ENCODE measurements at places on chromosomes 6 and 20.
A peak's percentile ranks its signal among the peaks of the same experiment; 100 is the strongest.

DNA sequence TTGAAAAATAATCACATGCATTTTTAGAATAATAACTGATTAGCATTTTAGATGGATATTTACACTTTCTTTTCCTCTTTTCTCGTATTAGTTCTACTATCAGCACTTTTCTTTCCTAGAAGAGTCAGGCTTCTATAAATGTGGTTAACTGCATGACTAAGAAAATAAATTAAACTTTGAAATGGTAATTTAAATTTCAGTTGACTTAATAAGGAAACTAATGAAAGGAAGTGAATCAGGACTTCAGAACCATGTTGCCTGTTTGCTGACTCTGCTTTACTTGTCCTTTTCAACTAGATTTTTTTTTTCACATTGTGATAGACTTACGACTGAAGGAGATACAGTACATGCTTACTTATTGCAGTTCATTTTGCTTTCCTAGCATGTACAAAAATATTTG, 1258.2 kb upstream of the EYS start:
- DNase-seq = no peak

DNA sequence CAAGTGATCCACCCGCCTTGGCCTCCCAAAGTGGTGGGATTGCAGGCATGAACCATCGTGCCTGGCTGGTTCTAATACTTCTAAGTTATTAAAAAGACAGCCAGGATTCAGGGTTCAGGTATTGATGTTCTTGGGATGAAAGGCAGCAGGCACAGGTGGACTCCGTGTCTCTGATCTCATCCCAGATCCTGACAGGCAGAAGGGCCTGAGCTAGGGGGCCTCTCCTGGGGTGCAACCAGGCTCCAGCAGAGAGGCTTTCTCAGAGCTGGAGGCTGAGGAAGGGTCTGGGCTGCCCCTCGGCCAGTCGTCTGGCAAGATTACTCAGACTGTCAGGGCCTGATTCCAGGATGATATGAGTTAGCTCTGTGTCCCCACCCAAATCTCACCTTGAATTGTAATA, 106.3 kb downstream of the SCML4 start:
- no peak for DNase-seq

GRCh38 chr20:49583669-49584417, 15.9 kb upstream of the PTGIS start:
- no peak for DNase-seq

DNA sequence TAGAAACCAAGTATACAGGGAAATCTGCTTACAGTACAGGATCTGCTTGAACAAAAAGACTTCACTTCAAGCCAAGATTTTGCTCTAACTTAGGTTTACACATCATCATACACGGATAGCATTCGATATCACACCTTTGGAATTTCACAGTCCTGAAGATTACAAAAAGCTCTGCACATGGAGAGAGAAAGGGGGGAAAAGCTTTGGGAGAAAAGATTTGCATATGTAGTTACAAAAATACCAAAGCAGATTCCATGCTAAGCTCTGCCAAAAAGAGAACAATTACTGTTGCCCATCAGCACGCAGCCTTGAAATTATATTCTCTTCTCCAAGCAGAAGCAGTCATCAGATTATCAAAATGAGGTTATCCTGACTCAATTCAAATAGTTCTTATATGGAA, 62.0 kb downstream of the HIVEP2 start:
- DNase-seq = no peak

DNA sequence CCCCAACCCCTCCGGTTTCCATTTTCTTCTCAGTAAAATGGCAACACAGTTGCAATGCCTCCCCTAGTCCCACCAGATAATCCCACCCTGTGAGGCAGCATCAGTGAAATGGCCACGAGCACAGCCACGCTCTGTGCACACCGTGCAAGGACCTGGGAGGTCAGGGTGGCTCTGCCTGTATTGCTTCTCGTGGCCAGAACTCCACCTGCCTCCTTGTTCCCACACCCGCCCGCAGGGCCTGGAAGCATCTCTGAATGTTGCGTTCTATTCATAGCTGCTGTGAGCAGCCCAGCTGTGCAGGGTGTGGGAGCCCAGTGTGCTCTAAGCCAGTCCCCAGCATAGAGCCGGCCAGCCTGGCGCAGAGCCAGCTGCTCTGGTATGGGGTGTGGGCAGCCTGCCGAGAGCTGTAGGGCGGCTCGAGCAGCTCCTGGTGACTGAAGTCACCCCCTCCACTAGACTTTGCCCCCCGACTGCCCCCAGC, 161.1 kb downstream of the DLL1 start:
- DNase-seq = no peak

GRCh38 chr20:20808016-20808415, 95.6 kb upstream of the RALGAPA2 start:
- no peak for DNase-seq

DNA sequence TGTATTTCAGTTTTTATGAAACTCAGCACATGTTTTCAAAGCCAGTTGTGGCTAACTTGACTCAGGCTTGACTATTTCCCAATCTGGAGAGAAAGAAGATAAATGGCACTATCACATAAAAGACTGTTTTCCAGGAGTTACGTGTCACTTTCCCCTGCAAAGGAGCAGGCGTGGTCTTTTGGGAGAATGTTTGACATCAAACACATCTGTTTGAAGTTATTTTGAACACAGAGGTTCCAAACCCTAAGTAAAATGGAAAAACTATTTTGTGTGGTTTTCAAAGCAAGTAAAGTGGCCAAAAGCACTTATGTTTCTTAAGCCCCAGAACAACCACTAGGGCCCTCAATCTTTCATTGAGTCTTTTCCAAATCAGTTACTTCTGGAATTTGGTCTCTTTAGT, 89.7 kb downstream of the FOXF2 start:
- no peak for DNase-seq

DNA sequence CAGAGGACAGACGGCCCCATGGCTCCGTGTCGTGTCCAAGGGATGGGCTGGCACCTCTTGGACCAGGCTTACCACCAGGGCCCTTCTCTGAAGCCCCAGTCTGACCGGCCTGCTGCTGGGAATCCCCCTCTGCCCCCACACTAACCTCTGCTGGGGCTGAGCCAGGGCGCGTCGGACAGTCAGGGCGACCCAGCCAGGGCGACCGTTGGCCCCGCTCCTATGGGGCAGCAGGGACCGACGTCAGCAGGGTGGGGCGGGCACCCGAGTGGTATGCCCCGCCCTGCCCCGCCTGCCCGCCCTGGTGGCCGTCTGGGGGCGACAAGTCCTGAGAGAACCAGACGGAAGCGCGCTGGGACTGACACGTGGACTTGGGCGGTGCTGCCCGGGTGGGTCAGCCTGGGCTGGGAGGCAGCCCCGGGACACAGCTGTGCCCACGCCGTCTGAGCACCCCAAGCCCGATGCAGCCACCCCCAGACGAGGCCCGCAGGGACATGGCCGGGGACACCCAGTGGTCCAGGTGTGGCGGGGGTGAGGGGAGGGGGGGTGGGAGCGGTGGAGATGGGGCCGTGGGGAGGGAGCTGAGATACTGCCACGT, at the start of gene SLC17A9:
Gene SLC17A9, plus strand, starts transcription at position 337 of the 595 bp plus-strand sequence. Its CDS starts 122 bp downstream, at position 459.
- no peak for DNase-seq

DNA sequence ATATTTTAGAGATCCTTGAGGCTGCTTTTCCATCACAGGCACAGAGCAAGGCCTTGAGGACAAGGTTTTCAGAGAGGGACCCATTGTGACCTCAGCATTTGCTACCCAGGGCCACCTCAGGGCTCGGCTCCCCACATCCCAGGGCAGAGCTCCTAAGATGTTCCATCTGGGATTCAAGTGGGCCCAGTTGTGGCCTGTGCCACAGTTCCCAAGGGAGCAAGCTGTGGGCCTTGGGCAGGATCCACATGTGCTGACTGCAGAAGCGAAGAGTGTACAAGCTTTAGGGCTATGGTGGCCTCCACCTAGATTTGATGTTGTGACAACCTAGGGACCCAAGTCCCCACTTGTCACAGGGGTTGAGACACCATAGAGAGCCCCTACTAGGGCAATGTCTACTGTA, 608.1 kb downstream of the HACE1 start:
- no peak for DNase-seq

GRCh38 chr20:13581451-13581850, 57.3 kb downstream of the TASP1 start:
- no peak for DNase-seq

GRCh38 chr6:157376241-157376640, 4.7 kb upstream of the ZDHHC14 start:
- DNase-seq = no peak

DNA sequence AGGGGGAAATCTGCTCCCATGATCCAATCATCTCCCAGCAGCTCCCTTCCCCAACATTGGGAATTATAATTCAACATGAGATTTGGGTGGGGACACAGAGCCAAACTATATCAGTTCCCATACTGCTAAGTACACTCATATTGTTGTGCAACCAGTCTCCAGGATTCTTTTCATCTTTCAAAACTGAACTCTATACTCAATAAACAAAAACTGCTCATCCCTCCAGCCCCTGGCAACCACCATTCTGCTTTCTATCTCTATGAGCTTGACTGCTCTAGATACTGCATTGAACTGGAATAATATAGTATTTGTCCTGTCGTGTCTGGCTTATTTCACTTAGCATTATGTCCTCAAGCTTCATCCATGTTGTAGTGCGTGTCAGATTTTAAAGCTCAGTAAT, 42.9 kb downstream of the STX11 start:
- no peak for DNase-seq

GRCh38 chr6:47922391-47922790, 140.6 kb downstream of the OPN5 start:
- no peak for DNase-seq

DNA sequence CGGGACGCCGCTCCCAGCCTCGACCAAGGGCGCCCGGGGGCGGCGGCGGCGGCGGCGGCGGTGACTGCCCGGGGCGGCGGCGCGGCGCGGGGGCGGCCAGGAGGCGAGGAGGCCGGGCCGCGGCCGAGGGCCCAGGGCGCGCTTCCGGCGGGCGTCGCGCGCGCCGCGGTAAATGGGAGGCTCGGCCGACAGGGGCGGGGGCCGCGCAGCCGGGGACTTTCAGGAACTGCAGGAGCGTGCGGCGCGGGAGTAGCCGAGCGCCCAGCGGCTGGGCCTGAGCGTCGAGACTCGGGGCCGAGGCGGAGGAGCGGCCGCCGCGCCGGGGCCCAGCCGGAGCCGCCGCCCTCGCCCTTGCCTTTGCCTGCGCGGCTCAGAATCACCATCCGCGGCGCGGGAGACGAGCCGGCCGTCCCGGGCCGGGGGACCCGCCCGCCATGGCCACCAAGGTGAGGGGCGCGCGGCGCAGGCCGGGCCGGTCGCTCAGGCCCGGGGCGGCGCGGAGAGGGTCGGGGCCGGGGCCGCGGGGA, at the start of gene SNX9:
Gene SNX9, plus strand, starts transcription at position 246 of the 527 bp plus-strand sequence. Its CDS starts 189 bp downstream, at position 435.
- DNase-seq = peak; percentile 47

DNA sequence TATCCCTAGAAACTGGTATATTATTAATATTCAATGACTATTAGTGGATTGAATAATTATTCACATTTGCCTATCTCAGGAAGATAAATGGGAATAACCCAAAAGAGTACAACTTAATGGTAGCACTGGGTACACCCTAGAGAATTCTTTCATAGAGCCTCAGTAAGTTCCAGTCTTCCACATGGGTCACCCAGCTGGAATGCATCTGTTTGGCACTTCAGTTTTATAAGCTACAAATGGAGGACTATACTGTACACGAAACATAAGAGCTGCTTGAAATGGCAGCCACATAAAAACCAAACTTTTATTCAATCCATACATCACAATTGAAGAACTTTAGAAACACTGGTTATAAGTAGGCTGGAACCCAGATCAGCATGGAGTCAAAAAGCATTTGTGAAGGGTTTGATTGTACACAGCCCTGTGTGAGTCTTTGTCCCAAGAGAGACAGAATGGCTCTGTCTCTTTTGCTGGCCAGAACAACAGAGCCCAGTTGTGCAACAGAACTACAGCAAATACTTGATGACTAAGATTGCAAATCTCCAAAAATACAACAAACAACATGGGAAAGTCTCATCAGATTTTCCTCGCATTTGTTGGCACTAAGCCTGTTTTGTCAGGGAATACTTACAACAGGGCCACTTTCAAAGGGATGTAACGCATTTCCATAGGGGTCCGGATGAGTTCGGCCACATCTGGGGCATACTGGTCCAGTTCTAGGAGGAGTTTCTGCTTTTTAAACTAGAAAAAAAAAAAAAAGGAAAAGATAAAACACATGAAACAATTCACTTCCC, 39.5 kb downstream of the PIGU start:
- DNase-seq = no peak

DNA sequence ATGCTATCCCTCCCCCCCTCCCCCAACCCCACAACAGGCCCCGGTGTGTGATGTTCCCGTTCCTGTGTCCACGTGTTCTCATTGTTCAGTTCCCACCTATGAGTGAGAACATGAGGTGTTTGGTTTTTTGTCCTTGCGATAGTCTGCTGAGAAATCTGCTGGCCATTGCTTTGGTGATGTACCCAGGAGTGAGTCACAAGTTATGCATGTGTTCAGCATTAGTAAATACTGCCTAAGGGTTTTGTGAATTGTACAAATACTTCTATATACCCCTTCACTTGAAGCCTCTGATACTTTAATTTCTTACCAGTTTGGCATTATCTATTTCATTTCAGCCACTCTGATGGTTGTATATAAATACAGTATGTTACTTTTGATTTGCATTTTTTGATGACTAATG, 711.3 kb upstream of the GJE1 start:
- DNase-seq = no peak

DNA sequence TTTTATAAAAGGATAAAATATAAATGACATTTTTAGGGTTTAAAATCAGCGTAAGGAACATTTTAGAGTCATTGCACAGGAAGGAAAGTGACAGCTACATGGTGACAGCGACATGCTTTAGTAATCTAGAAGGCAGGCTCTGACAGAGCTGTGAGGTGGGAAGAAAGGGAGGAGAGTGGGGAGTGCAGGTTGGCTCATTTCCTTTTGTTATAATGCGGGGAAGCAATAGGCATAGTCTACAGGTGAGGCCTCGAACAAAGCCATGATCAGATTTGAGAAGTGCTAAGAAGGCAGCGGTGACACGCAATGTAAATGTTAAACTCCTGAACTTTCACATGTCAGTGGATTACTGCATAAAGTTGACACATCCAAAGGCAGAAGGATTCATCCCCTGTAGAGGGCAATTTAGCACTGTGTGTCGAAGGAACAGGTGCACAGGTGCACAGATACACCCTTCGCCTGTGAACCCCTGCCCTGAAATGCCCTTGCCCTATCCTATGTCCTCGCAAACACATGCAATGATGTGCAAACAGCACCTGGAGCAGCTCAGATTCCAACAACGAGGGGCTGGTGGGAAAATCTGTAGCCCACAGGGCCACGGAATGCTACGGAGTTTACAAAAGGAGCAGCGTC, 32.4 kb upstream of the SMOC2 start:
- no peak for DNase-seq
